ENCODE measurements at places on chromosomes 2 and 18.

DNA sequence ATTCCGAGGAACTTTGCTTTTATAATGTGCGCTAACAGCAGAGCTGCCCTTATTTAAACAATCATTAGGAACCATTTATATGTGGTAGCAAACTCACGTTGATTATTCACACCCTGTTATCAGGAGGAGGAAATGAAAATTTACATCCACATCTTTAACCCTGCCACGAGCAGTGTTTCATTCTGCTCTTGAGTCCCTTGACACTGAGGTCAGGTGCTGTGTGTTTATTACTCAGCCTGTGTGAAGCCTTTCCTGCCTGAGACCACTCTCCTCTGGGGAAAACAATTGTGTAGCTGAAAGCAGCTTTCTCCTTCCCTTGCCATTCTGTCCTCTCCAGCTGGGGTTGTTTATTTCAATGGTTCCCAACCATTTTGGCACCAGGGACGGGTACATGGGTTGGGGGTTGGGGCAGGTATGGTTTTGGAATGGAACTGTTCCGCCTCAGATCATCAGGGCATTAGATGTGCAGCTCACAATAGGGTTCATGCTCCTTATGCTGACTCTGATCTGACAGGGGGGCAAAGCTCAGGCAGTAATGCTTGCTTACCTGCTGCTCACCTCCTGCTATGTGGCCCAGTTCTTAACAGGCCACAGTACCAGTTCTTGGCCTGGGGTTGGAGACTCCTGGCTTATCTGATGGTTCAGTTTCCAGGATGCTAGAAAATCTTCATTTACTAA, 651.1 kb downstream of the TDRD15 start:
- no peak for DNase-seq

DNA sequence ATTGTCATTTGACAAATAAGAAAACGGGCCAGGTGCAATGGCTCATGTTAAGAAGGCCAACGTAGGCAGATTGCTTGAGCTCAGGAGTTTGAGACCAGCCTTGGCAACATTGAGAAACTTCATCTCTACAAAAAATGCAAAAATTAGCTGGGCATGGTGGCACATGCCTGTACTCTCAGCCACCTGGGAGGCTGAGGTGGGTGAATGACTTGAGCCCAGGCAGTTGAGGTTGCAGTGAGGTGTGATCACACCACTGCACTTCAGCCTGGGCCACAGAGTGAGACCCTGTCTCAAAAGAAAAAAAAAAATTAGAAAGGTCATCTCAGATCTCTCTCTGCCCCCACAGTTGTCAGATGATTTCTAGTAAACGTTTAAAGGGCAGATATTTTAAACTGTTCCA, 4.4 kb downstream of the SESTD1 start:
- DNase-seq, result no peak

GRCh38 chr18:31510319-31510718, 12.3 kb downstream of the DSG2 start:
- no peak for DNase-seq

DNA sequence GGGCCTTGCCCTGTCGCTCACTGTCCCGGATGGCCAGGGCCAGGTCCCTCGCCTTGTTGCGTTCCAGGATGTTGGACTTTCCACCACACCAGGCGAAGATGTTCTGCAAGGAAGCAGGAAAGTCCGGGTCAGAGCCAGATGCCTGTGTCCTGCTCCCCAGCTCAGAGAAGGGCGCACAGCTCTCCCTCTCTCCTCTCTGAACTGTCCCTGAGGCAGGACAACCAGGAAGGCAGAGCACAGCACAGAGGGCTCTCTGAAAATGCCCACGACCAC, 11.0 kb downstream of the CAPG start:
- no peak for DNase-seq
